ENCODE measurements at places on chromosomes 3 and 15. TPM values are rescaled to one million over a fixed set of nuclear protein-coding genes. Genes with fewer than 3 reads are reported as not detected.

ZIC1 gene
- 44.4 TPM for total RNA-seq

RPSA gene
- 1,936 TPM for total RNA-seq

MYL3 gene
- total RNA-seq, result not detected

DNA sequence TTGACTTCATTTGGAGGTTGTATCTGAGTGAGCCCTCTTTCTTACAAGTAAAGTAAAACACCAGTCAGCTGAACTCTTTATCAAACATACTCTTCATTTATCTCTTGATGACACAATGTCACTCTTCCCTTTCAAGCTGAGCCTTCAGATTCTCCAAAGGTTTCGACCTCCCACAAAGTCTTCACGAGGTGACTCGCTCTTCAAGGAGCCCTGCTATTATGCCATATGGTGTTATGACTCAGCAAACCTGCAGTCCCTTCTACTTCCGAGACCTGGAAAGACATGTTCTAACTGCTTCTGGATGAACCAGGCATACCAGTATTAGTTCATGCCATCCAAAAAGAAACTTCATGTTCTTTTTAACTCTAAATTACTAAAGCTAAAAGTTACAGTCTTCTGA is 23.1 kb downstream of the AADAC start:
- peak; percentile 18 for DNase-seq
- peaks cover 21% of the 10 kb centered on the region for H3K4me1 ChIP-seq
- peak overlapping the region; percentile 38 for H3K27ac ChIP-seq
- no peak overlapping the region for H3K4me3 ChIP-seq
- no peaks in the 10 kb centered on the region for H3K27me3 ChIP-seq
- H3K36me3 ChIP-seq, result no peaks in the 10 kb centered on the region

- H3K27me3 ChIP-seq, result no peaks in the 10 kb centered on the region
- peaks cover 26% of the 10 kb centered on the region for H3K4me1 ChIP-seq
- no peak overlapping the region for H3K27ac ChIP-seq
- no peak overlapping the region for H3K4me3 ChIP-seq
- DNase-seq, result no peak
- no peaks in the 10 kb centered on the region for H3K36me3 ChIP-seq
These were observed 104.5 kb downstream of the IL20RB start for GRCh38 chr3:137062250-137062649.

- DNase-seq, result peak; percentile 30
- peaks cover 8% of the 10 kb centered on the region for H3K36me3 ChIP-seq
- H3K4me3 ChIP-seq, result no peak overlapping the region
- H3K4me1 ChIP-seq, result peaks cover 23% of the 10 kb centered on the region
- peak overlapping the region; percentile 63 for H3K27ac ChIP-seq
These were observed 110.5 kb downstream of the PGPEP1L start for GRCh38 chr15:98896802-98897732.

Measured in SJCRH30 (cell line).